Gastroesophageal sphincter (tissue), 4 donors: ENCODE measurements at places on chromosomes 12 and 14.
A peak's percentile ranks its signal among the peaks of the same experiment; 100 is the strongest.

- ATAC-seq, result no peak
Observed at GRCh38 chr14:104100171-104101085, 14.9 kb downstream of the ASPG start.

DNA sequence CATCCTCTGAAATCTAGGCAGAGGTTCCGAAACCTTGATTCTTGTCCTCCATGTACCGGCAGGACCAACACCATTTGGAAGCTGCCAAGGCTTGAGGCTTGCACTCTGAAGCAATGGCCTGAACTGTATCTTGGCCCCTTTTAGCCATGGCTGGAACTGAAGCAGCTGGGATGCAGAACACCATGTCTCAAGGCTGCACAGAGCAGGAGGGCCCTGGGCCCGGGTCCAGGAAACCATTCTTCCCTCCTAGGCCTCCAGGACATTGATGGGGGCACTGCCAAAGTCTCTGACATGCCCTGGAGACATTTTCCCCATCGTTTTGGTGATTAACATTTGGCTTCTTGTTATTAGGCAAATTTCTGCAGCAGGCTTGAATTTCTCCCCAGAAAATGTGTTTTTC is 198.7 kb downstream of the EFCAB11 start:
- ATAC-seq, result peak; percentile 41

DNA sequence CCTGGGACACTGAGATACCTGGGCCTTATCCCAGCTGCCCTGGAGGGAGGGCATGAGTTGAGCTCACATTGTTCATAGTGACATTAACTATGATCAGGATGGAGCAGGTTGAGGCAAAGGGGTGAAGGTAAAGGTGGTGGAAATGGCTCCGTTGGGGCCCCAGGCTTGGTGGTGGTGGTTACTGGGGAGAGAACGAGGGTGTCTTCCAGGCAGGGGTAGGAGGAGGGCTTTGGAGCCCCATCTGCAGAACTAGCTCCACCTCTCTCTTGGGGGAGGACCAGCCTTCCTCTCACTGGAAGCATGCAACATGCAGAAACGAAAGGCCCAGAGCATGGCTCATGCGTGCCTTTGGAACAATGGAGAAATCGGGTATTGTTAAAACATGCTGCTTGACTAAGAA is 217.0 kb downstream of the SLC41A2 start:
- ATAC-seq, result no peak

DNA sequence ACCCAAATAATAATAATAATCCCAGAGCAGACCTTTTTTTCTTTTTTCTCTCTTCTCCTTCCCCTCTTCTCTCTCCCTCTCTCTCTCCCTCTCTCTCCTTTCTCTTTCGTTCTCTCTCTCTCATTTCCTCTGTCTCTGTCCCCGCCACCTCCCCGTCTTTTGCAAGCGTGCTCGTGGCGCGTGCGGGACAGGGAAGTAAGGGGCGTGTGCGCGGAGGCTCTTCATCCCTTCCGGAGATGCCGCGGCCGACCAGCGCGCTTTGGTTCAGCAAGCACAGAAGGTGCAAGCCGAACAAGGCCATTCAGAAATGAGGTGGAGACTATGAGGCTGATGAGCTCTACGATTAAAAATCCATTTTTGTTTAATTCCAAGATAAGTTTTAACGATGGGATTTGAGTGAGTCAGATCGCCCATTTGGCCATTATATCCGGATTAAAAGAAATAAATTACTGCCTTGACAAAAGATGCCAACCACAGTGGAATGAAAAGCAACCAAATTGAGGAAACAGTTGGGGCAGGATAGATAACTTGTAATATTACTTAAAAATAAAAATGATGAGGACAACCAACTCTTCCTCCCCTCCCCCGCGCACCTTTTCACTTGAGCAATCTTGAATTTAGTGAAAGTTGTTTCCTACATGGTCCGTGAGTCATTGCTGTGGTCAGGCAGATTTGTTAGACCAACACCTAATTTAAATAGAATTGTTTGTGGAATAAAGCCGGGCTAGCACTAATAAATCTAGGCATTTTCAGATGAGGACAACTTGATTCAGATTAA is 1.2 kb upstream of the AMIGO2 start:
- peak; percentile 70 for ATAC-seq

- ATAC-seq, result no peak
Observed at GRCh38 chr14:94292872-94293577, at the start of gene SERPINA10. Gene SERPINA10 (minus strand): TSS chr14:94293268. CDS start chr14:94290593, 2,675 bp downstream.

GRCh38 chr12:7937833-7938506 is 2.0 kb upstream of the SLC2A3 start:
- ATAC-seq, result no peak

DNA sequence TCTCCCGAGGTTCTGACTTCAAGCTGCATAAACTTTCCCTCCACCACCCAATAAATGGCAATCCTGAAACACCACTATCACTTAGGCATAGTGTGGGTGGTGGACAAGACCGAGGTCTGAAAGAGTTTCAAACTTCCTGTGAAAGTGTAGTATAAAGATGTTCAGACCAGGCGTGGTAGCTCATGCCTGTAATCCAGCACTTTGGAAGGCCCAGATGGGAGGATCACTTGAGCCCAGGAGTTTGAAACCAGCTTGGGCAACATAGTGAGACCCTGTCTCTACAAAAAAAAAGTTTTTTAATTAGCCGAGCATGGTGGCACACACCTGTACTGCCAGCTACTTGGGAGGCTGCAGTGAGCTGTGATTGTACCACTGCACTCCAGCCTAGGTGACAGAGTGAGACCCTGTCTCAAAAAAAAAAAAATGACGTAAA is 61.9 kb downstream of the CCDC92 start:
- no peak for ATAC-seq
